Esophagus mucosa (tissue), 1 donor: ENCODE measurements at places on chromosomes 4 and X.

GRCh38 chr4:820230-821172 is 5.4 kb downstream of the CPLX1 start:
- no peak for ATAC-seq

DNA sequence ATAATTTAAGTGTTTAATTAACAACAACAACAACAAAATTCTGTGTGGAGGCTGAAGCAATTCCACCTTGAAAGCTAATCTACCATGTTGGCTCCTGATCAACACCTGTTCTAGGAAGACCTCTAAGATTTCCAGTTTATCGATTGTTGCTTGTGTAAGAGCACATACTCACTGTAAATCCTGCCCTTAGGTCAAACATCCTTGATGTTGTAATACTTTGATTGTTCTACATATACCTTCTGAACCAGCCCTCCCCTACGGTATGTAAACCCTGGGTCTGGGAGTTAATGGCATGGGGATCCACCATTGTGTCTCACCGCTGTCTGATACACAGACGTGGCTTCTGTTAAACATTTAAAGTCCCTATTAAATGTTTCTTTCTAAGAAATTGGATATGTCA is 73.2 kb downstream of the RASL11B start:
- ATAC-seq, result no peak

DNA sequence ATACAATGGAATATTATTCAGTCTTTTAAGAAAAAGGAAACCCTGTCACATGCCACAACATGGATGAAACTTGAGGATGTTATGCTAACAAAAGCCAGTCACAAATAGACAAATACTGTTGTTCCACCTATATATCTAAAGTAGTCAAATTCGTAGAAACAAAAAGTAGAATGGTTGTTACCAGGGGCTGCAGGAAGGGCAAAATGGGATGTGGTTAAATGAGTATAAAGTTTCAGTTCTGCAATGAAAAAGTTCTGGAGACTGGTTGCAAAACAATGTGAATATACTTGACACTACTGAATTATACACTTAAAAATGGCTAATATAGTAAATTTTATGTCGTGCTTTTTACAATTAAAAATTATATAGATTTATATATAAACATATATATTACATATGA is 12.2 kb downstream of the SPOCK3 start:
- ATAC-seq, result no peak

- peak; percentile 43 for ATAC-seq
These were observed 81.9 kb upstream of the QRFPR start for GRCh38 chr4:121462660-121463261.

GRCh38 chr4:72295966-72296557 is 264.3 kb downstream of the NPFFR2 start:
- no peak for ATAC-seq

- no peak for ATAC-seq
These were observed 284.0 kb downstream of the BCOR start for GRCh38 chrX:39813631-39814277.

- peak; percentile 48 for ATAC-seq
These were observed 57.5 kb downstream of the GPR82 start for GRCh38 chrX:41781500-41781899.

GRCh38 chr4:40484346-40485090 is 145.1 kb downstream of the RBM47 start:
- ATAC-seq, result no peak

DNA sequence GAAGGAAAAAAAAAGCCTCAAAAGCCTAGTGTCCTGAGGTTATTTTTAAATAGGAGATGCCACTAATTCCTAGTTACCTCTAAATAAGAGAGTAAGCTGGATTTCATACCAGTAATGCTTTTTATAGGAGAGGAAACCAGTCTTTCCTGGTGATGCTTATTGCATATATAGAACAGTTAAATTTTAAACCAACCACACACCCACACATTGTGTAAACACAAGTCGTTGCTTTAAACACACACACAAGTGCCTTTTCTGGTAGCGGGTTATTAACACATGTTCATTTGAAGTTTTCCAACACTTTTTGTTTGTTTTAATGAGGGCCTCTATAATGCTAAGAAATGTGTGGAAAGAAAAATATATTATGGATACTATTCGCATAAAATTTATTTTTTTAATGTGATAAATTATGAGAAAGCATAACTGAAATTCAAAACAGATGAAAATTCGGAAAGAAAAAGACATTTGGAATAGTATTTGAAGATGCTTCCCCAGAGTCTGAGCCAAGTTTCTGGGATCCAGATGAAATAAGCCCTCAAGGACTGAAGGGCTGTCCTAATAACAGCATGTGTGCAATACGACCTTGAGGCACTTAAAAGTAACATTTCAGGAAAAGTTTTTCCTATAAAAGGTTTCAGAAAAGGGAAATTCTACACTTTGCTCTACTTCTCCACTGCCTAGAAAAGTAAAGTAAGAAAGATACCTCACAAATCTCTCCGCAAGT is 2.0 kb downstream of the ANTXR2 start:
- ATAC-seq, result no peak
